Aorta (tissue), 5 donors: ENCODE measurements at places on chromosomes 12 and 14. TPM values are rescaled to one million over a fixed set of nuclear protein-coding genes. Genes with fewer than 3 reads are reported as not detected.

DNA sequence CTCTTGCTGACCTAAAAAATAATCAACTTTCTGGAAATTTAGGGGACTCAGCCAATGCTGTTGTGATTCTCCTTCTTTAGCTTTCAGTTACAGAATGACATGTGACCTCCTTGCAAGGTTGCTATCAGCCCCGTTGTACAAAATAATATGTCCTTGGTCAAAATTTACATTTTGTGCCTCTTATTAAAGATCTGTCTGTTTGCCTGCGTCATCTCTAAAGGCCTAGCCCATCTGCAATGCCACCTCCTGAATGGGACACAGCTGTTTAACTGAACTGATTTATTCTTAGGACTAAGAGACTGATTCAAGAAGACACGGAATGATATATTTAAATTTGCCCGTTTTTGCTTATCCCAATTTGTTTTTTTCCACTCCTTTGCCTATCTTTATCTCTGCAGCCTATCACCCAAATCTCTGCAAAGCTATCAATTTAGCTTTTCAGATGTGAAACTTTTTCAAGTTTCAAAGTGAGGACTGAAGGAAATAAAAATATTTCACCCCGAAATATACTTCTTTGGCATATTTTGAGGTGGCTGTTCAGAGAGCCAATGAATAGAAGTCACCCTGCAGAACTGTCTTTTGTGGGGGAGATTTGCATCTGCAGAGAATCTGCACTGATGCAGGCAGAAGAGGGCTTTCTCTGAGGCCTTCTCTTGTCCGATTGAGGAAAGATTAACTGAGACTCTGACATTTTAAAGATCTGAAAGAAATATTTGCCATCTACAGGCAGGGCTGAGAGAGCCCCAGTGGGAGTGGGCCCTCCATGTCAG is 126.0 kb downstream of the VEZT start:
- no peak overlapping the region for H3K27ac ChIP-seq
- H3K4me3 ChIP-seq: no peak overlapping the region
- H3K27me3 ChIP-seq: no peaks in the 10 kb centered on the region
- H3K4me1 ChIP-seq: no peaks in the 10 kb centered on the region
- no peak for DNase-seq

DNA sequence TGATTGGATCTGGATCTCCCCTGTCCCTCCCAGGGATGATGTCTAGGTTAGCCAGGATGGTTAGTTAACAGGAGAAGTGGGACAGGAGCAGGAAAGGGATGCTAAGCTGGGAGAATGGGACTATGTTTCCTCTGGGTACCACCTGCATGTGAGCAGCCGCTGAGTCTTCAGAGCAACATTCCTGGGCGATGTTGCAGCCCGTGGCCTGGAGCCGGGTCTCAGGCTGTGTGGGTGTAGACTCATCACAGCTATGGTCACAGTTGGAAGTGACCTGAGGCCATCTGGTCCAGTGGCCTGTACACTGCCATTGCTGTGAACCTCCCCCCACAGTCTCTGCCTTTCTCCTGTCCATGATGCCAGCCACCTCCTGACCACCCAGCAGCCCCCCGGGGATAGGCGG is 422.6 kb downstream of the DPF3 start:
- H3K36me3 ChIP-seq: no peaks in the 10 kb centered on the region
- DNase-seq: no peak
- H3K4me1 ChIP-seq: no peaks in the 10 kb centered on the region
- H3K27ac ChIP-seq: no peak overlapping the region
- no peak overlapping the region for H3K4me3 ChIP-seq

DNA sequence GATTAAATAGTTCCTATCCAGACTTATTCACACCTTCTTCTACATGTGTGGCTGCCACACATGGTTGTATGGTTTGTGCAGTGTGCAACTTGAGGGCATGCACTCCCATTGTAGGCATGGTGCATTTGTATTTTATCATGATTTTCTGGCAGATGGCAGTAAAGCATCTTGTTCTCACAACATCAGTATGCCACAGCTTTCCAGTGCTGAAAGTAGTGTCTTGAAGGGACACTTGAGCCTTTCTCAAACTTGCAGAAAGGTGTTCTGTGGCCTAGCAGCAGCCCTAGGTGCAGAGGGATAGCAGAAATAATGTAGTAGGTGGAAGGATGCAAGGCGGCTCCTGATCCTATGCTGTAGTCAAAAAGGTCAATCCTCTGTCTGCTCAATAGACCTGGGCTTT is 72.9 kb downstream of the LMNTD1 start:
- no peak overlapping the region for H3K27ac ChIP-seq
- no peaks in the 10 kb centered on the region for H3K4me1 ChIP-seq
- DNase-seq: no peak
- H3K36me3 ChIP-seq: no peaks in the 10 kb centered on the region
- no peaks in the 10 kb centered on the region for H3K27me3 ChIP-seq

DNA sequence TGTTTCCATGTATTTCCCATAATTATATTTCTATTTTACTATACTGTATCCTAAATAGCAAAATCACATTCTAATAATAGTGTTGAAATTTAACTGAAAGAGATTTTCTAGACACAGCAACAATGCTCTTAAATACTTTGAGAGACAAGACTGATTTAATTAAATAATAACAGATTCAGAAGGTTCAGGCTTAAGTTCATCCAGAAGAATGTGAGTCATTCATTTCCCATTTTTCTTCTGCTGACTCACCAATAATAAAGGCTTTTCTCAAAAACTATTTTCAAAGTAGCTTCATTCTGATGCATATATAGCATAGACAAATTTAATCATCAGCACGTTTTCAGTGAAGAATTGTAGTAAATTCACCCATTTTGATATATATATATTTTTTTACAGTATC is 481.4 kb downstream of the MDGA2 start:
- DNase-seq: no peak
- no peaks in the 10 kb centered on the region for H3K27me3 ChIP-seq
- H3K36me3 ChIP-seq: no peaks in the 10 kb centered on the region

DNA sequence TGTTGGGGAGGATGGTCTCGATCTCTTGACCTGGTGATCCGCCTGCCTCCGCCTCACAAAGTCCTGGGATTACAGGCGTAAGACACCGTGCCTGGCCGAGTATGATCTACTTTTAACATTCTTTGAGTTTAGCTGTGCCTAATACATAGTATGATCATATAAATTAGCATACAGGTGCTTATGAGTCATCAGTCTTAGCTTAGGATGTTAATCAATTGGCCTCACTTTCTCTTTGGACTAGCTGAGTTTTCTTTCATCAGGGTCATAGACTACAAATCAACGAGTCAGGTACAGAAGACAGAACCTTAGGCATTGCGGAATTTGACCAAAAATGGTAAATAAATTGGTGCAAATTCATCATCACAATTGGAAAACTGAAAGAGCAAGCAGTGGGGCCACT is 2.2 kb downstream of the SLC25A21 start:
- no peaks in the 10 kb centered on the region for H3K27me3 ChIP-seq
- no peak overlapping the region for H3K4me3 ChIP-seq
- no peak overlapping the region for H3K27ac ChIP-seq
- no peak for DNase-seq
- H3K36me3 ChIP-seq: no peaks in the 10 kb centered on the region

- H3K4me3 ChIP-seq: no peak overlapping the region
- DNase-seq: no peak
- no peaks in the 10 kb centered on the region for H3K27me3 ChIP-seq
- peaks cover 12% of the 10 kb centered on the region for H3K4me1 ChIP-seq
Observed at GRCh38 chr14:69682621-69683263, 71.3 kb downstream of the SUSD6 start.

GRCh38 chr12:18811273-18811672 is 73.4 kb downstream of the CAPZA3 start:
- no peak for DNase-seq
- H3K4me1 ChIP-seq: no peaks in the 10 kb centered on the region
- H3K4me3 ChIP-seq: no peak overlapping the region
- no peaks in the 10 kb centered on the region for H3K36me3 ChIP-seq
- H3K27ac ChIP-seq: no peak overlapping the region

DNA sequence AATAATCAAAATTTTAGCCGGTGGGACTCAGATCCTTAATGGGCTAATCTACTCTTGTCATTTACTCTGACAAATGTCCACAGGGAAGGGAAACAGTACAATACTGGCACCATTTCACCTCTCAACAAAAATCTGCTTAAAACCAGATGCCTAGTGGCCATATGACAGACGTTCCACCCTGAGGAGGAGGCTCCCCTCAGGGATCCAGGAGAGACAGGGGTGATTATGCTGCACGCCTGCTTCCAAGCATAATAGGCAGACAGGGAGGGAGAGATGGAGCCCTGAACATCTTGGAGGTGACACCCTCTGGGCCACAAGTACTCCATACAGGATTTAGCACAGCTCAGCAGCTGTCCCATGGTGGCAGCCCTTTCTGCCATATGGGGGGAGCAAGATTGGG is 24.8 kb upstream of the AKAP6 start:
- H3K27me3 ChIP-seq: no peaks in the 10 kb centered on the region
- H3K4me1 ChIP-seq: no peaks in the 10 kb centered on the region
- no peak overlapping the region for H3K4me3 ChIP-seq

GRCh38 chr12:1949771-1950470 is 31.5 kb upstream of the CACNA2D4 start:
- no peak for DNase-seq
- H3K4me1 ChIP-seq: no peaks in the 10 kb centered on the region
- H3K36me3 ChIP-seq: peaks cover 7% of the 10 kb centered on the region
- no peak overlapping the region for H3K4me3 ChIP-seq

- peaks cover 2% of the 10 kb centered on the region for H3K27me3 ChIP-seq
- no peaks in the 10 kb centered on the region for H3K4me1 ChIP-seq
- no peaks in the 10 kb centered on the region for H3K36me3 ChIP-seq
- no peak for DNase-seq
- H3K4me3 ChIP-seq: no peak overlapping the region
Observed at GRCh38 chr14:99267837-99268781, 3.9 kb downstream of the BCL11B start.

GRCh38 chr12:131833896-131834641 is 5.9 kb downstream of the MMP17 start:
- DNase-seq: no peak
- H3K4me3 ChIP-seq: no peak overlapping the region
- H3K27ac ChIP-seq: no peak overlapping the region
- no peaks in the 10 kb centered on the region for H3K27me3 ChIP-seq
- H3K4me1 ChIP-seq: no peaks in the 10 kb centered on the region
- H3K36me3 ChIP-seq: no peaks in the 10 kb centered on the region

GRCh38 chr12:68844318-68844745 is 36.4 kb downstream of the MDM2 start:
- no peak overlapping the region for H3K4me3 ChIP-seq
- no peak overlapping the region for H3K27ac ChIP-seq
- no peaks in the 10 kb centered on the region for H3K27me3 ChIP-seq
- H3K4me1 ChIP-seq: peaks cover 2% of the 10 kb centered on the region

DNA sequence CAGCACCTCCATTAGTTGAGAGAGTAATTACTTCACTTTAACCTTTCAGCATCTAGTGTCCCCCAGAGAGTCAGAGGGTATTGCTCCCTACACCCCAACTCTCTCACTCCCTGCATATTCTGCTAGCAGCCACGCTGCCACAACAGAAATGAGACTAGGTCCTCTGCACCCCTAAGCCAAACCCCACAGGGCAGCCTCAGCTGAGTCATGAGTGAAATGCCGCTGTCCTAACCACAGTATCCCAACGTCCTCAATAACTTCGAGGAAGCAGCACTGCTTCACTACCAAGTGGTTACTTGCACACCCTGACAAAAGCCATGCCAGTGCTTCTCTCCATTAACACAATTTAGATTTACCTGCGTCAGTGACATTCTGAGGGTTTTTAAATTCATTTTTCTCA is 6.9 kb upstream of the LYZ start:
- no peaks in the 10 kb centered on the region for H3K27me3 ChIP-seq
- no peak for DNase-seq
- H3K27ac ChIP-seq: no peak overlapping the region
- H3K4me3 ChIP-seq: no peak overlapping the region
- no peaks in the 10 kb centered on the region for H3K4me1 ChIP-seq

GRCh38 chr12:85448031-85448430 is 168.0 kb downstream of the ALX1 start:
- H3K4me3 ChIP-seq: no peak overlapping the region
- no peak overlapping the region for H3K27ac ChIP-seq
- no peaks in the 10 kb centered on the region for H3K36me3 ChIP-seq
- no peak for DNase-seq
- no peaks in the 10 kb centered on the region for H3K27me3 ChIP-seq

DNA sequence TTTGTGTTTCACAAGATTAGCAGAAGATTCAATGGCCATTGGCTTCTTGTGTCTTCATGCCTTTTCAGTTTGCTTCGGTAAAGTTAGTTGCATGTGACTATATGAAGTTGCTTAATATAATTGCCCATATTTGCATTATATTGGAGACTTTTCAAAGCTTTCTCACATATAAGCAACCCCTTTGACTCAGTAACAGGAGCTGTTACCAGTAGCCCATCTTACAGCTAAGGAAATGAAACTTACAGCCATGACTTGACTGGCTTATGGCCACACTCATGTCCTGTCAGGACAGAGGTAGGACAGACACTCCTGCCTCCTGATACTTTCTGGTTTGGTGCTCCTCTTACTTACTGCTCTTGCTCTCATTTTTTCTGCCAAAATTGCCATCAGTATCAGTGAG is 1082.1 kb downstream of the BCL11B start:
- DNase-seq: no peak
- H3K27ac ChIP-seq: no peak overlapping the region
- H3K36me3 ChIP-seq: no peaks in the 10 kb centered on the region
- H3K27me3 ChIP-seq: no peaks in the 10 kb centered on the region
- no peak overlapping the region for H3K4me3 ChIP-seq
- no peaks in the 10 kb centered on the region for H3K4me1 ChIP-seq

GRCh38 chr12:7645395-7646177 is 20.1 kb downstream of the APOBEC1 start:
- DNase-seq: no peak
- no peaks in the 10 kb centered on the region for H3K27me3 ChIP-seq
- no peak overlapping the region for H3K4me3 ChIP-seq
- no peak overlapping the region for H3K27ac ChIP-seq
- no peaks in the 10 kb centered on the region for H3K4me1 ChIP-seq

- no peak for DNase-seq
- H3K4me3 ChIP-seq: no peak overlapping the region
- H3K36me3 ChIP-seq: no peaks in the 10 kb centered on the region
- H3K27ac ChIP-seq: no peak overlapping the region
- no peaks in the 10 kb centered on the region for H3K4me1 ChIP-seq
- no peaks in the 10 kb centered on the region for H3K27me3 ChIP-seq
Observed at GRCh38 chr12:65891219-65891618, 66.9 kb downstream of the HMGA2 start.

DNA sequence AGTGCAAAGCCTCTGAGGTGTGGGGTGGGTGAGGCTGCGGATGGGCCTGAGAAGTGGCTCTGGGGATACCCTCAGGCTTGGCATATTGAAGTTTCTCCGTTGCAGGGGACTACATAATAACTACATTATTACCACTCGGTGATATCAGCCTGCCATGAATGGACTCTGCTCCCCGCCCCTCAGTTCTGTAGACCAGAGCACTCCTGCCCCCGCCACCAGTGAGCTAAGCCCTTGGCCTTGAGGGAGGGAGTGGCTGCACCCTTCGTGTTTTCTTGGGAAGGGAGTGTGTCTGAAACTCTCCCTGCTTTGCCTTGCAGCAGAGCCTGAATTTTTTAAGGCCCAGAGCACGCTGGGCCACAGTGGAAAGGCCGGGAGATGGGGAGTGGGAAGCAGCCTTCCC is 1.7 kb downstream of the ORAI1 start:
- no peak overlapping the region for H3K27ac ChIP-seq
- no peak for DNase-seq
- H3K36me3 ChIP-seq: no peaks in the 10 kb centered on the region

Gene ISCA2
- total RNA-seq: 15.9 TPM

Gene CIROP
- not detected for total RNA-seq

Gene LALBA
- not detected for total RNA-seq

Gene MIPOL1
- 20.6 TPM for total RNA-seq

Gene CCDC38
- not detected for total RNA-seq

Gene ARHGEF25
- 72.0 TPM for total RNA-seq

Gene DHH
- 1.3 TPM for total RNA-seq

Gene SLC41A2
- total RNA-seq: 106 TPM

Gene TMEM121
- total RNA-seq: 1.9 TPM

Gene ABCD4
- total RNA-seq: 40.3 TPM

Gene MLEC
- total RNA-seq: 92.0 TPM

Gene RD3L
- total RNA-seq: not detected

Gene POTEM
- not detected for total RNA-seq
